ENCODE measurements at places on chromosomes 16 and 17.

- no peak for DNase-seq
Observed at GRCh38 chr16:13997526-13997925, 73.6 kb upstream of the MRTFB start.

DNA sequence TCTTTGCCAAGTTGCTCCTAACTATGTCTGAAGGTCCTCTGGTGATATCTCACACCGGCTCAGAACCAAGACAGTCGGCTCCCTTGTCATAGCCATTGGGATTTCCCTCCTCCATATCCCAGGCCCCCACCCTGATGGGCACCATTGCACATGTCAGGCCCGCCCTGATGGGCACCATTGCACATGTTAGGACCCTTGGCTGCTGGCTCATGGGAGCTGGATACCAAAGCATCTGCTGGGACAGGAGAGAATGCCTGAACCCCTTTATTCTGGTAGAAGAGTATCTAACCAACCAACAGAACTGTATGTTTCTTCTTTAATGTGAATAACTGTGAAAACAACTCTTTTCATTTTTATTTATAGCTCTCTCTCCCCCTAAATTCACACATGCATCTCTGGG, 454.5 kb upstream of the HSBP1 start:
- DNase-seq: no peak

- DNase-seq: no peak
Observed at GRCh38 chr16:84925092-84925772, 86.1 kb downstream of the ZDHHC7 start.

DNA sequence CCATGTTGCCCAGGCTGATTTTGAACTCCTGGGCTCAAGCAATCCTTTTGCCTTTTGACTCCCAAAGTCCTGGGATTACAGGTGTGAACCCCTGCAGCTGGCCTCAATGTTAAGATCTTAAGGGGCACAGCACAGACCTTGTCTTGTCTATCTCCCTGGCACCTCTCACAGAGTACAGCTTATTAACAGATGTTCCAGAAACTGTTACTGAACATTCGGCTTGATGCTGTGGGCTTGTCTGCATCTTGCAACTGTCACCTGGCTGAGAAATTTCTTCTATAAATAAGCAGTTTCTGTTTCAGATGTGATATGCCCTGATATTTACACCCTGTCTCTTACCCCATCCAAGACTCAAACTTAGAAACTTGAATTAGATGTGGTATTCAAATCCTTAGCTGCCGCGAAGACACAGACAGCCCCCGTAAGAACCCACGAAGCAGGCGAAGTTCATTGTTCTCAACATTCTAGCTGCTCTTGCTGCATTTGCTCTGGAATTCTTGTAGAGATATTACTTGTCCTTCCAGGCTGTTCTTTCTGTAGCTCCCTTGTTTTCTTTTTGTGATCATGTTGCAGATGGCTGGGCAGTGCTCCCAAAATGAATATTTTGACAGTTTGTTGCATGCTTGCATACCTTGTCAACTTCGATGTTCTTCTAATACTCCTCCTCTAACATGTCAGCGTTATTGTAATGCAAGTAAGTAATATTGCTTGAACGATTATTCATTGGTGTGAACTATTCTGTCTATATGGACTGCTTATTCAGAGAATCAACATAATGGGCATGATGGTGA, at the start of gene TNFRSF17:
TNFRSF17 (plus strand) TSS at position 450 of the 791 bp plus-strand sequence; CDS start at position 565, 115 bp downstream.
- no peak for DNase-seq

GRCh38 chr16:3874242-3874641, 6.3 kb downstream of the CREBBP start:
- peak; percentile 14 for DNase-seq

GRCh38 chr16:71670537-71670936, 44.6 kb downstream of the MARVELD3 start:
- DNase-seq: no peak

- no peak for DNase-seq
Observed at GRCh38 chr17:50908860-50909764, 43.0 kb upstream of the TOB1 start.

GRCh38 chr16:78474762-78475161, 375.3 kb downstream of the WWOX start:
- no peak for DNase-seq

DNA sequence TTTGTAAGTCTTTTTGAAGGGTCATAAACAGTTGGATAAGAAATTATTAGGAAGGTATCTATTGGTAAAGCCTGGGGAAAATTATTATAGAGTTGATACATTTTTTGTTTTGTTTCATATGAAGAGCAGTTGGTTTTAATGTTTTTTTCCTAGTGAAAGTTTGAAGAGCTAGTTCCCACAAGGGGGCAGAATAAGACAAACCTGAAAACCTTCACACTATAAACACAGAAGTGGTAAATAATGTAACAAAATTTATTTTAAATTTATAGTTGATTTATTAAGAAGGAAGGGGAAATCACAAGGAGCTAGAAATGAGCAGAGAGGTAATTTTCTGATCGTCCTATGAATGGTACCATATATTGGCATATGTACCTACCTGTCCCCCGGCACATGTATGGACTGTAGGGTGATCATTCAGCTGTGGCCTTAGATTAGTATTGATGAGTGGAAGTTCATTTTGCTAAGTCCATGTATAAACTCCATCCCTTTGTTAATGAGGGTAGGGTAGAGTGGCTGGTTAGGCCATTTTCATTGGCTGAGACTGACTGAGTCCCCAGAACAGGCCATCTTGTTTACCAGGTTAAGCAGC, 116.3 kb downstream of the TANC2 start:
- no peak for DNase-seq

- DNase-seq: no peak
Observed at GRCh38 chr17:48997827-48998586, 822 bp downstream of the IGF2BP1 start.

DNA sequence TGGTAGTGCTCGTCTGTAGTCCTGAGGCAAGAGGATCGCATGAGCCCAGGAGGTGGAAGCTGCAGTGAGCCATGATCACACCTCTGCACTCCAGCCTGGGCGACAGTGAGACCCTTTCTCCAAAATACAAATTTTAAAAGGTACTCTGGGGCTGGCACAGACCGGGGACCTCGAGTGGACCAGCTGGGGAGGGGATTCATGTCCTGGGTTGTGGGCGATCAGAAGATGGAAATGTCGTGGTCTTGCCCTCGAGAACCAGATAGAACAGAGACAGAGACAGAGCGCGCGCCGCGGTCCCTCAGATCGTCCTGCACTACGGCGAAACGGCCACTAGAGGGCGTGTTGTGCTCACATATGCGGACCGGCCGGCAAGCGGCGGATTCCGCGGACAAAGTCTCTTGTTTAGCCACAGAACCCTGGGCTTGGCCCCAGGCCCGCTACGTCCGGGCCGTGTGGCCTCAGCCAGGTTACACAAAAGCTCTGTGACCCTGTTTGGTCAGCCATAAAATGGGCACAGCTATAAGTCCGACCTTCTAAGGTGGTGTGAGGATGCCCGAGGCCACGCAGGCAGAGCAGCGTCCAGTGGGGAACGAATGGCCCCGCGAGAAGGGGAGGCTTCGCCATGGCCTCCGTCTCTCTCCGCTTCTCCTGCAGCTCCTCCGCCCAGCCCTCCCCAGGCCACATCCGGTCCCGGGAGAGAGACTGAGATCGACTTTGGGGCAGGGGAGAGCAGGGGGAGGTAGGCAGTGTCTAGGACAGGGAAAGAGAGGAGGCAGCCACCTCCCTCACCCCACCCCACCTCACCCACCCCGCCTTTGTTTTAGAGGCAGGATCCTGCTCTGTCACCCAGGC, 14.6 kb upstream of the SBK1 start:
- DNase-seq: no peak

Data from NCI-H524 treated with DMSO at 0.1 percent for 48 hours (cell line).